ENCODE measurements at places on chromosomes 12 and 14. TPM values are rescaled to one million over a fixed set of nuclear protein-coding genes. Genes with fewer than 3 reads are reported as not detected.

The KLHDC1 gene
- 0.90 TPM for total RNA-seq

The DCAF4 gene
- 24.7 TPM for total RNA-seq

The KRT7 gene
- 0.54 TPM for total RNA-seq

The NTF3 gene
- 12.2 TPM for total RNA-seq

The TIMELESS gene
- 10.4 TPM for total RNA-seq

The NRIP2 gene
- 0.18 TPM for total RNA-seq

The P2RX2 gene
- total RNA-seq: not detected

The TRIM9 gene
- under 0.01 TPM for total RNA-seq

The SLC25A21 gene
- total RNA-seq: 0.90 TPM

The TRIP11 gene
- total RNA-seq: 83.5 TPM

The TSPAN9 gene
- 17.7 TPM for total RNA-seq

The RSRC2 gene
- 41.7 TPM for total RNA-seq

The DEGS2 gene
- not detected for total RNA-seq

The SIX6 gene
- not detected for total RNA-seq

The ATF7 gene
- total RNA-seq: 7.0 TPM

The TAMALIN gene
- total RNA-seq: 2.7 TPM

The TXNDC16 gene
- total RNA-seq: 1.4 TPM

The SLCO1B1 gene
- not detected for total RNA-seq

The DIO3 gene
- not detected for total RNA-seq

The C12orf60 gene
- 1.1 TPM for total RNA-seq

The PPP4R4 gene
- 0.56 TPM for total RNA-seq

The IFI27L2 gene
- total RNA-seq: 43.0 TPM

The STAC3 gene
- total RNA-seq: 0.18 TPM

The TSPAN8 gene
- not detected for total RNA-seq

The PLEK2 gene
- 2.5 TPM for total RNA-seq

The OTX2 gene
- total RNA-seq: not detected

The OR4E2 gene
- not detected for total RNA-seq

Data from IMR-90 (cell line).